ENCODE measurements at places on chromosomes 7 and 10. TPM values are rescaled to one million over a fixed set of nuclear protein-coding genes. Genes with fewer than 3 reads are reported as not detected.

DNA sequence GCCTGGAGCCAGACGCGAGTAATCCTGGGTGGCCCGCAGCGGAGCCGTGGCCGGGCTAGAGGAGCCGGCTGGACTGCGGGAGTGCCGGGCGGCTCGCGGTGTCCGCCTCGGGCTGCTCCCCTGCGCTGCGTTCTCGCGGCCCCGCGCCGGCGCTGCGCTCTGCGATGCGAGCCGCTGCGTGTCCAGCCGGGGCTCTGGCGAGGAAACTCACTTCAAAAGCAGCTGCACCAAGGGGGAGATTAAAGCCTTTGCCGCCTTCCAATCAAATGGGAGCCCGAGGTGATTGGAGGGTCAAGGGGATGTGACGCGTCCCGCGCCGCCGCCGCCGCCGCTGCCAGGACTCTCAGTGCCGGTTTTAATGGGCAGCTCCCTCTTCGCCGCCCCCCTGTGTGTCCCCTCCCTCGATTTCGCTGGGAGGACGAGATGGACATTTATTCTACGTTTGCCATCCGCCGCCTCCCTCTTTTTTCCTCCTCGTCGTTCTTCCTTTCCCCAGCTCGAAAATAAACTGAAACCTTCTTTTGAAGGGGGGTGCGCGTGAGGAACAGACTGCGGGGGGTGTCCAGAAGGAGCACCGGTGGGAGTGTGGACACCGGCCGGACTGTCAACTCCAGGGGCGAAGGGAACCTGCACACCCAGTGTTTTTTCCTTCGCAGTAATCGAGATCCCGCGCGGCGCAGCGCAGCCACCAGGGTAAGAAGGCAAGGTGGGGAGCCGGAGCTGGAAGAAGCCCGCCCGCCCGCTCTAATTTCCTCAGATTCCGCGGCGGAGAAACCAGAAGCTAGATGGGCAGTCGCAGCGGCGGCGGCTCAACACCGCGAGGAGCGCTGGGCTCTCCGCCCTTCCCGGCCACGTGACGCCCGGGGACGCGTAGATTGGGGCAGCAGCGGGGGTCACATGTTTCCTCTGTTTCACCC is at the start of gene ZNF503:
Gene ZNF503, minus strand, starts transcription at position 196 of the 917 bp plus-strand sequence. CDS start 345 bp downstream, outside the sequence.
- no peak for DNase-seq

DNA sequence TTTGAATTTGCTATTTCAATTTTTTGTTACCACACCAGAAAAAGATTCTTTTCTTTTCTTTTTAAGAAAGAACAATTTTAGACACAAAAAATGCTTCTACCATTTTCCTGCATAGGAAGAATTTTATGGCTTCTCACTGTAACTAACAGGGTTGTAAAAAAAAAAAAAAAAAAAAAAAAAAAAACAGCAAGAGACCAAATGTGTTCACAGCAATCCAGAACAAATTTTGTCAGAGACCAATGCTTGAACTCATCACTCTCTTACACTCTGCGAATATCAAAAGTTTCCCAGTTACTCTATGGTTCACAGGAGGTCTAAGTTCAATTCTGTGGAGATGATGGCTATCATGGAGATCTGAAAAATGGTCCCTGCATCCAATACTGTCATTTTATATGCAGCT is 84.4 kb downstream of the CHCHD3 start:
- no peak for DNase-seq

DNA sequence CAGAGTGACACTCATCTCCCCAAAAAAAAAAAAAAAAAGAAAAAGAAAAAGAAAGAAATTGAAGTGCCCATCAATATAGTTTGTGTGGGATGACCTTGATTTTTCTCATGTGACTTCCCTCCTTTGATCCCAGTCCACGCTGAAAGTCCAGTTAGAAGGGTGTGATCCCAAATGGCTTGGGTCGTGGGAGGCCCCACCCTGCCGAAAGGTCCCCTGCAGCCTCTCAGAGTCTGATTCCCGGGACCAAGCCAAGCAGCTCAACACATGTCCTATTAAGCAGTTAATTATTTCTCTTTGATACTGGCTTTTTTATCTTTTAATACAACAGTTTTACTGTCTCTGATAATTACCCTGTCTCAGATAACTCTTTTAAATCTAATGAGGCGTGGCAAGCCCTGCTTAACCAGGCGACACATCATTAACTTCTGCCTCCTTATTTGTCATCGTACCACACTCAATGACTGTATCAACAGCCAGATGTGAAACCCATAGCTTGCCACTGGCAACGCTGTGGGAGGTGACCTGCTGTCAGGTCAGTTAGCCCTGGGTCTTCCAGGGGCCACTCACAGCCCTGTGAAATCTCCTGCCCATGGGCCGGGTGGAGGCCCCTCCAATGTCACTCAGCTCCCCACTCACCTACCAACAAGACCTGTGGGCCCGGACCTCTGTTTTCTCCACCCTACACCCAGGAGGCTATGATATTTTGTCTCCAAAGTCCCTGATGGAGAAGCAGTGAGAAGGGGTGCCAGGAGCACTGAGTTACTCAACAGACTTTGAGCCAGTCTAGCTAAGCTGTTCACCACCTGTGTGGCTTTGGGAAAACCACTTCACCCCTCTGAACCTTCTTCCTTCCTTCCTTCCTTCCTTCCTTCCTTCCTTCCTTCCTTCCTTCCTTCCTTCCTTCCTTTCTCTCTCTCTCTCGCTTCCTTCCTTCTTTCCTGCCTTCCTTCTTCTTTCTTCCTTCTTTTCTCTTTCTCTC is 110.0 kb upstream of the SFMBT2 start:
- DNase-seq, result no peak

DNA sequence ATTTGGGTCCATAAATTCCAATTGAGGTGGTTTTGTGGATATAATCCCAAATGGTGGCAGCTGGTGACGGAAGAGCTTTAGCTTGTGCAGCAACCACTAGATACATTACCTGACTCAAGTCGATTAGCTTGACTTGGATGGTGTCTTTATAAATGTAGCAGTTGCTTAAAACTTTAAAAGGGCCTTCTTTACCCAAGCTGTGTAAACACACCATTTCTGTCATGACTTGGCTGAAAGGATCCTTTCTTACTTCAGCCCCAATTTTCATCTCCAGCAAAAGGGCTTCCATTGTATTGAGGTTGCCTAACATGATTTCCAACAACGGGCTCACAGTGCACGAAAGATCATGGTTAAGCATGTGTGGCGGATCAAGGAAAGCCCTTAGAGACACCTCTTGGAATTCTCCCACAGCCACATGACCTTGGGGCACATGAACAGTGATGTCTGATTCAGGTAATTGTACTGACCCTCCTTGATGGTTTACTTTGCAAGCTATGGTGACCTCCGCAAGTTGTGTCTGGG is 57.9 kb downstream of the MACC1 start:
- DNase-seq, result no peak

GRCh38 chr10:25600651-25601050 is 333.4 kb upstream of the MYO3A start:
- DNase-seq, result no peak

- peak; percentile 24 for DNase-seq
Measured at GRCh38 chr7:137987968-137988367, 13.9 kb downstream of the CREB3L2 start.

DNA sequence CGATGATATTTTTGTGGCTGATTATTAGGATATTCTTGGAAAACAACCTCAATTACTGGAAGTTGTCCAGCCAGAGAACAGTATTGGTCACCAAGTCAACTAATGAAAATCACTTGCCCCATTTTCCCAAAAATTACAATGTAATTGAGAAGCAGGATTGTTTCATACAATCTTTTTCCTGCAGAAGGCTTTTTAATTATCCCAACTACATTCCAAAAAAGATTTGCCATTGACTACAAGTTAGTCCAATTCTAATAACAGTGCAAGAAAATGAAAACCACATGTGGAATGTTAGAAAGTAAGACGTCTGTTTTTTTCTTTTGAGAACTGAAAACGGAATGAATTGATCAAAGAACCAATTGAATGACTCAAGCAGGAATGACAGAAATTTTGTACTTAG is 1195.8 kb downstream of the SORCS1 start:
- no peak for DNase-seq

The PLXNA4 gene
- polyA plus RNA-seq, result not detected

DNA sequence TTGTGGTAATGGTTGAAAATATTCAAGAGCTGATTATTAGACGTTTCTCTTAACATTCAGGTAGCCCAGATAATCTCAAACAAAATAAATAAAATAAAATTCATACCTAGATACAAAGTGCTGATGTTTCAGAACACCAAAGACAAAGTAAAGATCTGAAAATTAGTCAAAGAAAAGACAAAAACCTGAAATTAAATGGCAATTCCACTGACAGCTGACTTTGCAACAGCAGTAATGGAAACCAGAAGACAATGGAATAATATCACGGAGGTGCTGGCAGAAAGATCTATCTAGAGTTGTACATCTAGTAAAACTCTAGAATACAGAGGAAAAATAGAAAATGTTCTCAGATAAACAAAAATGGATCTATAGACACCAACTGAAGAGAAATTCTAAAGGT is 58.0 kb upstream of the IKZF1 start:
- DNase-seq, result no peak

- DNase-seq, result no peak
Measured at GRCh38 chr7:159114981-159115380, 29.7 kb downstream of the VIPR2 start.

GRCh38 chr7:45645141-45645969 is 71.2 kb downstream of the ADCY1 start:
- DNase-seq, result no peak

DNA sequence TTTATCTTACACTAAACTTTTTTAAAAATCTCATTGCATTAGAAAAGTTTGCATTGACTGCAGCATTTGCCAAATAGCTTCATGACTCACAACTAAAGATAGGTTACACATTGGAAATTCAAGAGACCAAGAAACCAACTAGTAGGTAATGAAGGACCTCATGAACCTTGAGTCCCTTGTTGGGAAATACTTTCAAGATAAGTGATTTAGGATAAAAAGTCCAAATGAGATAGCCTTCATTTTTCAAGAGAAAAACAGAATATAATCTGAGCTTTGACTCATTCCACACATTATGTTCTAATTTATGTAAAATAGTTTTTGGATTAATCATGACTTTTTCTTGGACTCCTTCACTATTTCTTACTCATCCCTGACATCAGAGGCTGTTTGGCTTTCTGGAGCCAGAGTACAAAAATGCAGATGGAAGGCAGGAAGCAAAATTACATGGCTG is 13.1 kb upstream of the LIPF start:
- no peak for DNase-seq

All from naive B cell (primary cell).